ENCODE measurements at places on chromosomes 16 and 17.

DNA sequence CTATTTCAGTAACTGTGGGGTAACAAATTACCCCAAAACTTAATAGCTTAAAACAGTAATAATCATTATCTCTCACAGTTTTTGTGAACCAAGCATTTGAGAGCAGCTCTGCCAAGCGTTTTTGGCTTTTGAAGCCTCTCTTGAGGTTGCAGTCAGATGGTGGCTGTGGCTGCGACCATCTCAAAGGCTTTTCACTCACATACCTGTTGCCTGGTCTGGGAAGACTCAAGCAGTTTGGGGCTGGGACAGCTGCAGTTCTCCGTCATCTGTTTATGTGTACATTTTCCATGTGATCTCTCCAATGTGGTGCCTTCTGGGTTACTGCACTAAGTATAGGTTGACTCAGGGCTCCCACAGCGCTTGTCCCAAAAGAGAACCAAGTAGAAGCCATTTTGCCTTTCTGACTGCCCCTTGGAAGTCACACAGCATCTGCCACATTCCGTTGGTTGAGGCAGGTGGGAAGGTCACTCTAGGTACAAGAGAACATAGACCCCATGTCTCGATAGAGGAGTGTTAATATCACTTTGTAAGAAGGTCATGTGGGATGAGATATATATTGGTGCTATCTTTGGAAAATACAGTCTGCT, 49.6 kb downstream of the LDHD start:
- no peak for DNase-seq

DNA sequence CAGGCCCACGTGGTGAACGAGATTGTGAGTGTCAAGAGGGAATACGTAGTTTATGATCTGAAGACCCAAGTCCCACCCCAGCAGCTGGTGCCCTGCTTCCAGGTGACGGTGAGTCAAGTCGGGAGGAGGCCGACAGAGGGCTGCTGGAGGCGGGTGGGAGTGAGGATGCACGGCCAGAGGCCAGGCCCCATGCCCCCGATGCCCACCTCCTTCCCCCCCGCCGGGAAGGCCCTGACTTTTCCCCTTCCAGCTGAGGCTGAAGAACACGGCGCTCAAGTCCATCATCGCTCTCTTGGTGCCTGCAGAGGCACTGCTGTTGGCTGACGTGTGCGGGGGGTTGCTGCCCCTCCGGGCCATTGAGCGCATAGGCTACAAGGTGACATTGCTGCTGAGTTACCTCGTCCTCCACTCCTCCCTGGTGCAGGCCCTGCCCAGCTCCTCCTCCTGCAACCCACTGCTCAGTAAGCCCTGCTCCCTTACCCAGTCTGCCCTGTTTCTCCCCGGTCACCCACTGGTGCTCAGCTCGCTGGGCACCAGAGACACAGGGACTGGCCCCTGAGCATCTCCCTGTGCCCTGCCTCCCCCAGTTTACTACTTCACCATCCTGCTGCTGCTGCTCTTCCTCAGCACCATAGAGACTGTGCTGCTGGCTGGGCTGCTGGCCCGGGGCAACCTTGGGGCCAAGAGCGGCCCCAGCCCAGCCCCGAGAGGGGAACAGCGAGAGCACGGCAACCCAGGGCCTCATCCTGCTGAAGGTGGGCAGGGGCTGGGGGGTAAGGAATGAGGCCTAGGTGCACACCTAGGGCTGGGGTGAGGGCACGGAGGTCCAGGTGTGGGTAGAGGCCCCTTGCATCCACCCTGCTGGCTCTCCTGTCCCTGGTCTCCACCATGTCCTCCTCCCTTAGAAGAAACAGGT, 2.6 kb downstream of the ZACN start:
- peak; percentile 76 for DNase-seq

DNA sequence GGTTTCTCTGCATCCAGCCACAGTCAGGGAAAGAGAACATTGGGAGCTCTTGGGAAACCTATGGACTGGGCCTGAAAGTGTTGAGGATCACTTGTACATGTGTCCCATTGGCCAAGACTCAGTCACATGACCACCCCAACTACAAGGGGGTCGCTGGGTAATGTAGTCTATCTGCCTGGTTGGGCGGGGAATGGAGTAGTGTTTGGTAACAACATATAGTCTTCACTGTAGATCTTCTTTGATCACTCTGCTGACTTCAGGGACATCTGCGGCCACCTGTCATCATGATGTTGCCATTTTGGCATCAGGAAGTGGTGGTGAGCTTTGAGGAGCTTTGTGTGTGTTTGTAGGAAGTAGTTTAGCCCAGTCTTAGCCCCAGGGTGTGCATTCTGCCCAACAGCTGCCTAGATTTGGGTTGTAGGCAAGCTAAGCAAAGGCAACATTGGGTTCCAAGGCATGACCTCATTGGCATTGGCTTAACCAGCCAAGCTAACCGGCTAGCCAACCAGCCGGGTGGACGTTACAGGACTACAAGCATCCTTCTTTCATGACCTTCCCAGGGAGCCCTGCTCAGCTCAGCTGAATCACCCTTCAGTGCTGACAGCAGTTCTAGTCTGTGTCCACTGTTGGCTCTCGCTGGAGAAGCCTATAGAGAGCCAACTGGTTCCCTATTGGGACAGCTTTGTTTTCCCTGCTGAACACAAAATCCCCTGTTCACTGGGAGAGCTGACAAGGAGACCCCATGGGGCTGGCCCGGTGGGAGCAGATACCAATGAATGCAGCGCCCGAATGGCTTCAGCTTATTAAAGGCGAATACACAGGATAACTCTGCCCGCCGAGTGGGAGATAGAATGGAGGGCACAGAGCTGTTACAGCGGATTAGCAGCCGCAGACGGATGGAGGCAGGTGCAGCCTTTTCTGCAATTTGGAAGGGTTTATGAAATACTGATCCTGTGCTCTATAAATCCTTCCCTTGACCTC, 178.6 kb downstream of the NTN1 start:
- DNase-seq, result peak; percentile 55

- no peak for DNase-seq
Observed at GRCh38 chr16:53945996-53946395, 242.0 kb downstream of the FTO start.

GRCh38 chr16:75506574-75506973, 11.3 kb upstream of the CHST6 start:
- DNase-seq, result peak; percentile 85

- DNase-seq, result no peak
Observed at GRCh38 chr17:73369111-73369521, 57.3 kb upstream of the CDC42EP4 start.

GRCh38 chr16:49502136-49502881, 128.7 kb downstream of the C16orf78 start:
- DNase-seq, result no peak

DNA sequence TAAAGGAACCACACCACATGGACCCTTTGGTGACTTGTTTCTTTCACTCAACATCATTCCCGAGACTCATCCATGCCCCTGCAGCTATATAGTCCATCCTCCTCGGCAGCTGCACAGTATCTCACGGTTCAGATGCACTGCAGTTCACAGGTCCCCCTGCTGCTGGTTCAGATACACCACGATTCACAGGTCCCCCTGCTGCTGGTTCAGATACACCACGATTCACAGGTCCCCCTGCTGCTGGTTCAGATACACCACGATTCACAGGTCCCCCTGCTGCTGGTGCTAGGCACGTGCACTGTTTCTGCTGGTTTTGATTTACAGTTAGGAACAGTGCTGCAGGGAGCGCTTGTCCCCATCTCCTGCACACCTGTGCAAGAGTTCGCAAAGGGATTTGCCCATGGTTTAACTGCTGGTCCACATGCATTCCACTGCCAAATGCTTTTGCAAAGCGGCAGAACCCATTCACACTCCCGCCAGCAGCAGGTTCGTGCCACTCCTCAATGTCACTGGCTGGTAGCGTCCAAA, 3.8 kb downstream of the HSDL1 start:
- DNase-seq, result no peak

GRCh38 chr16:11298143-11298900, 17.2 kb upstream of the PRM1 start:
- DNase-seq, result no peak

GRCh38 chr16:4522051-4522581, 16.5 kb downstream of the CDIP1 start:
- DNase-seq, result peak; percentile 77

- no peak for DNase-seq
Observed at GRCh38 chr16:9681508-9681907, 500.7 kb downstream of the GRIN2A start.

GRCh38 chr17:27945333-27945616, 52.1 kb upstream of the LYRM9 start:
- no peak for DNase-seq

- no peak for DNase-seq
Observed at GRCh38 chr16:82396509-82396908, 226.5 kb upstream of the MPHOSPH6 start.

DNA sequence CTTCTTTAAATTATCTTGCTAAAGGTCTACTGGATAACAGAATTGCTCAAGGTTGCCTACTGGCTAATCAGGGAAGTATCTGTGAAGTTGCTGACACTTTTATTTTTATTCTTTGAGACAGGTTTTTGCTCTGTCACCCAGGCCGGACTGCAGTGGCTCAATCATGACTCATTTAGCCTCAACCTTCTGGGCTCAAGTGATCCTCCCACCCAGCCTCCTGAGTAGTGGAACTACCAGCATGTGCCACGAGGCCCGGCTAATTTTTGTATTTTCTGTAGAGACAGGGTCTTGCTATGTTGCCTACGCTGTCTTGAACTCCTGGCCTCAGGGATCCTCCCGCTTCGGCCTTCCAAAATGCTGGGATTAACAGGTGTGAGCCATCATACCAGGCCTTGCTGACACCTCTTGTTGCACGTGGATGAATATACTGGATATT, 43.1 kb downstream of the GLG1 start:
- DNase-seq, result peak; percentile 26

- peak; percentile 93 for DNase-seq
Observed at GRCh38 chr16:64910356-64910755, 211.5 kb downstream of the CDH11 start.

DNA sequence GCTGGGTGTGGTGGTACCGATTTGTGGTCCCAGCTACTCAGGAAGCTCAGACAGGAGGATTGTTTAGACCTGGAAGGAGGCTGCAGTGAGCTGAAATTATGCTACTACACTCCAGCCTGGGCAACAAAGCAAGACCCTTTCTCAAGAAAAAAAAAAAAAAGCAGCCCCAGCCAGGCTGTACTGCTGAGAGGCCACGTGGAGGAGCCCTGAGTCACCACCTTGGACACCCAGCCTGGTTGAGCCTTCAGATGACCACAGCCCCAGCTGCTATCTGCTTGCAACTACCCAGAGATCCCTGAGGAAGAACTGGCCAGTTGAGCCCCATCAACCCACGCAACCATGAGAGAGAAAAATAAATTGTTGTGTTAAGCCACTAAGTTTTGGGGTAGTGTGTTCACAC, 23.6 kb upstream of the GPRC5C start:
- DNase-seq, result peak; percentile 56

DNA sequence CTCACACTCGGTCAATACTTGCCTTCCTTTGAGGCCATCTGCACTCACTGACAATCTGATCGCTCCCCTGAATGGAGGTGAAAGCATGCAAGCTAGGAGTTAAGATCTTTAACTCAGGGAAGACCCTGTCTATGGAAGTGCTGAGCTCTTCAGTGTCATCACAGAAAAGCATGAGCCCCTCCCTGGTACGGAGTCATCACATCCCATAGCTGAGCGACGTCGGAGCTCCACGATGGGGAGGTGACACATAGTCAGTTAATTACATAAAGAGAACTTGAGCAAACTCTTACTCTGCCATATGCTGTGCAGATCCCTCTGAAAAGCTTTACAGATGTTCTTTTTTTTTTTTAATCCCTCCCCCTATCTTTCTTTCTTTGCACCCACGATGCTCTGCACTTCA, 463.2 kb downstream of the WWOX start:
- DNase-seq, result no peak

- peak; percentile 92 for DNase-seq
Observed at GRCh38 chr17:79834565-79835469, 4.4 kb downstream of the CBX4 start.

DNA sequence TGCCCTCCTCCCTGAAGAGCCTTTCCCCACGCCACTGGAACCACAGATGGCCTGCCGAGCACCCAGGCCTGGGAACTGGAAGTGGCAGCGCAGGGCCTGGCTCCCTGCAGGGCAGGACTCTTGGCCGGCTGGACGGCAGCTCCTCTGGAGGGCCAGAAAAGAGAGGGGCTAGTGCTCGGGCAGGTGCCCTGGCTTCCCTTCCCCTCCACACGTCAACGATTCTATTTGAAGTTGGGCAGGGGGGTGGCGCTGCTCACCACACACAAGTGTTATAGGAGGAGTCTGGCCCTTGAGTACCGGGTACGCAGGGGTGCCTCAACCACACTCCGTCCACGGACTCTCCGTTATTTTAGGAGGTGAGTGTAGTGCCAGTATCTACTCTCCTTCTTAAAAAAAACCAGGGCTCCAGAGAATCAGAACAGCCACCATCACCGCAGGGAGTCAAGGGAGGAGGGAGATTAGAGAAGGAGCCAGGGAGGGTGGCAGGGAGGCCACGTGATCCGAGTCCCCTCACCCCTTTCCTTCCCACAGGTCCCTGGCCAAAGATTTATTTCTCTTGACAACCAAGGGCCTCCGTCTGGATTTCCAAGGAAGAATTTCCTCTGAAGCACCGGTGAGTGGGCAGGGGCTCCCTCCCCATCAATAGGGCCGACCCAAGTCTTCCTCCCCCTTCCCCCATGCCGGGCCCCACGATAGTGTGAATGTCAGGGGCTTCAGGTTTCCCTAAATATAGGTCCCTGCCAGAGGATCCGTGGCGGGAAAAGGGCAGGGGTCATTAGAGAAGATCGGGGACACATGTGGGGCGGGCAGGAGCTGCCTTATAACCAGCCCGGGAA, 1.4 kb upstream of the ALDOA start:
- DNase-seq, result peak; percentile 89

GRCh38 chr17:63490858-63491400, 14.1 kb downstream of the ACE start:
- DNase-seq, result peak; percentile 22

DNA sequence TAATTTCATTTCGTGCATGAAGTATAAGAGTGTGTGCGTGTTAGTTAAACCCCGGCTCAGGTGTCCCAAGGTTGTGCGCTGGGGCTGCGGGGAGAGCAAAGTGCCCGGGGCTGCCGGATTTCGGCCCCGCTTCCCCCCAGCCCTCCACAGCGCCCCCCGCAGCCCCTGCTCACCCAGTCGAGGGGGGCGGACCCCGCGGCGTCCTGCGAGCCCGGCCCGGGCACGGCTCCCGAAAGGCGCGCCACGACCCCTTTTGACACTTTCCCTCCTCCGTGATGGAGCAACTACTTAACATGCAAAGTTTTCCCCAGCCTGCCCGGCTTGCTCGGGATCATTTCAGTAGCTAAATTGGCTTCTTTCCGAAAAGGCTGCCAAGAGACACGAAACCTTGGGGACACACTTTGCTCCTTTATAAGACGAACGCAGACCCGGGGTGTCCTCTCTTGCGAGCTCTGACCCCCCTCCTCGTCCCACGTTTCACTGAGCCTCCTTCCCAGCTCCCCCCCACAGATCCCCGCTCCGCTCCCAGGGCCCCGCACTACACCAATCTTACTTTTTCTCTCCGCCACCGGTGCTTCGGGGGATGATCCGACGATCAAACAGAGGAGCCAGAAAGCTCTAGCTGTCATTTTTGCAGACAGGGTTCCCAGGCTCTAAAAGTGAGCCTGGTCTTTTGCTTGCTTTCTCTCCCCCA, 552 bp downstream of the C17orf58 start:
- DNase-seq, result peak; percentile 75

- DNase-seq, result no peak
Observed at GRCh38 chr17:54903375-54903774, 2.7 kb downstream of the TOM1L1 start.

Measured in osteoblast (primary cell).